ENCODE measurements at places on chromosomes 2 and 18.

DNA sequence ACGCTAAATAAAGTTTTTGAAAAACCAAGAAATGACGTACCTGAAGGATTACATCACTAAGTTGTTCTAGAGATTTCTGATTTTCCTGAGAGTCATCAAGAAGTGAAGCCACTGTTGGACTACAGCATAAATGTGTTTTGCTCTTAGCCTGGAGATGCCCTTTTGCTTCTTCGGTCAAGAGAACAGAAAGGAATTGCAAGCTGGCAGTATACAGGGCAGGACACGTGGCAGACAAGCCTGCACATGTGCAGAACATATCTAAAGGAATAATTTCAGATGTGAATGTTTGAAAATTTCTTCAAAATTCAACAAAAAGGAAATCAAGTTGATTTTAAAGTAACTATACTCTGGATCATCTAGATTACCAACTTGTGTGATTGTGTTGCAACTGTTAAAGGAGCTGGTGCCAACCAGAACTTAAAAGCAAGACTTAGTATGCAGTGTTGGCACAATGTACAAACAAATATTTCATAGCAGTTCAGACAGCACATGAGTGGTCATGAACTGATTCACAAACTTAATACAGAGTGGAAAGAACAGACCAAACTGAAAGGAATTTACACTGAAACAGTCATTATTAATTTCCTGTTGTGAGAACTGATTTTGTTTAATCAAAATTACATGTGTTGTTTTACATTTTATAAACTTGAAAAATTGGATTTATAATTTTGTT, 100.4 kb upstream of the CD226 start:
- no peak for DNase-seq

GRCh38 chr2:32864334-32865111, 82.2 kb upstream of the LTBP1 start:
- DNase-seq: no peak

DNA sequence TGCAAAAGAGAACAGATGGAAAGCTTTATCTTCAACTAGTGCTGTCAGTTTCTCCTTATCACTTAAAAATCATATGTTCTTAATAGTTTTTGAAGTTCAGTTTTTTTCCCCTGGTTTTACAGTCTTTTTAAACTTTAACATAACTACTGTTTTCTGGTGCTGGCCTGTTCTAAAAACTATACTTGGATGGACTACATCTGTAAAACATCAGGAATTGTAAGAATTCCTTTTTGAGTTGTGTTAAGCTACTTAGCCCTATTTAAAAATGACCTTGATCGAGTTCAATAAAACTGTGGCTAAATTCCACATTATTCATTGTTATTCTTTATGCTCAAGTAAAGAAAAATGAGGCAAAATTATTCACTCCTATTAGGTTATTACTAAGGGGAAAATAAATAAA, 397.7 kb downstream of the NUP35 start:
- DNase-seq: peak; percentile 54

- no peak for DNase-seq
These were observed 270.5 kb upstream of the KCNJ3 start for GRCh38 chr2:154428022-154428421.

DNA sequence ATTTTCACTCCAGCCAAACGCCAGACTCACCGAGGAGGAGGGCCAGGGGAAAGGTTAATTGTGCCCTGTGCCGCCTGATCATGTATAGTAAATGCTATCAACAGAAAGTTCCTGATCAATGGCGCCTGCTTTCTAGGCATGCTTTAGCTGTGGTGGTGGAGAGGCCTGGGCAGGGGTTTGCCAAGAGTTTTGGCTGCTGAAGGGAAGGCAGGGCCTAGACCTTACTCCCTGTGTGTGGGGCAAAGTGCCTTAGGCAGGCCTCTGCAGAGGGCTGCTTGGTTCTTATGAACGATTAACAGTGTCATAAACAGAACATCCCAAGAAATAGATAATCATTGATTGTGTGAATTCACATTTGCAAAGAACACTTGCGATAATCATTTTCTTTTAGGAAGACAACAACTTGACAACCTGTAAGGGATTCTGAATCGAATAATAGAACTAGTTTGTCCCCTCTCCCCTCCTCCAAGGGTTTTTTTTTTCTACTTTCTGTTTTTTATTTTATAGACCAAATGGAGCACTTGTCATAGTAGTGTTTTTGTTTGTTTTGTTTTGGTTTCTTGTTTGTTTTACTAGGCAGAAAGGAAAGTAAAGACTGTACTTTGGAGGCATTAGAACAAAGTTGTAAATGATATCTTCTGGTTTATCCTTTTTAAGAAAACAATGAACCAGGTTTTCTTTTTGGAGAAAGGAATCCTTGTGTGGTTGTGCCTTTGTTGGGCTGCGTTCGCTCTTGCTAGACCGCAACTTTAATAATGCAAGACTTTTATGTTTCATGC, 6.5 kb downstream of the TSHZ1 start:
- no peak for DNase-seq

DNA sequence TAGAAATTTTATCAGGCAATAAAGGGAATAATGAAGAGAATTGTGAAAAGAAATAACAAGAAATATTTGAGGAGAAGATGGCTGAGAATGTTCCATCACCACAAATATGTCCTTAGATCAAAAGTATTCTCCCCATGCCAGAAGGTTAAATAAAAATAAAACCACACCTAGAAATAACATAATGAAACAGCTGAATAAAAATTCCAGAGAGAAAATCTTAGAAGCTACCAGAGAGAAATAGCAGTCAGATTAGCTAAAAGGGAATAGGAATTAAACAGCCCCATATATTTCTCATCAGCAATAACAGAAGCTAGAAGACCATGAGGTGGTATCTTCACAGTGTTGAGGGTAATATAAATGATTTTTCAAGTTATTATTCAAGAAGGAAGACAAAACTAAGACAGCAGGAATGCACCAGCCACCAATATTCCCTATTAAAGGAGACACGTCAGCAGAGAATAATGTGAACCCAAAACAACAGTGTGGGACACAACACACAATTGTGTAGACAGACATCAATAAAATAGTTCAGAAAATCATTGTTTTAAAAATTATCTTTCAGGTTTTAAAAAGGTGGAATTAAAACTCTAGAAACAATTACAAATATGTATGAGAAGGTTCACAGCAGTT, 82.0 kb upstream of the NEDD4L start:
- no peak for DNase-seq

GRCh38 chr2:43139996-43140621, 86.3 kb downstream of the ZFP36L2 start:
- DNase-seq: peak; percentile 76

Measured in renal pelvis (tissue), 12 donors.